ENCODE measurements at places on chromosomes 5 and 9.

DNA sequence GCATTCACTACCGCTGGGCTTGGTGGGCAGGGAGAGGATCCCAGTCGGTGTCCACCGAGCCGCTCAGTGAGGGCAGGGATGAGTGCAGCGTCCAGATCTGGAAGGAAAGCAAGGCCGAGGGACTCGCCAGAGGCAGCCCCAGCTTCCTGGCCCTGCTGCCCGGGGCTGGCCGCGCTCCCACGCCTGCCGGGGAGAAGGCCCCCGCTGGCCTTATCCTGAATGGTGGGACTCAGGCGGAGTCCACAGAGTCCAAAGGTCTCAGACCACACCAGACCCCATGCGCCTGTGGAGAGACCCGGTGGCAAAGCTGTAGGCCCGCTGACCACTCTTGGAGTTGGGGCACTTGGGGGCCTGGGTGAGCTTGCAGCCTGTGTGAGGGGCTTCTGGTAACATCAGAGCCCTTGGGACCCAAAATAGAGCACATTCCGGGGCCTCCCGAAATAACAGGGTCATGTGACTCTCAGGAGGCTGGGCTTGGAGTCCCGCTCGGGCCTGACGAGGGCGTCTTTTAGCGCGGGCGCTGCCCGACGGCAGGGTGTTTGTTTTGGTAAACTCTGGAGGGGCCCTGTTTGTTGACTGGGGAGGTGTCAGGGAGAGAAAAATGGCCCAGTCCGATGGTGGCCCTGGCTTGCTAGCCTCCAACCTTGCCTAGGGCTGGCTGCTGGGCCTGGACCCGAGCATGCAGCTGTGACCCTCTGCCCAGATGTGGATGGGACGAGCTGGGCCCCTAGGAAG is 2.8 kb downstream of the RXRA start:
- peak; percentile 76 for DNase-seq

DNA sequence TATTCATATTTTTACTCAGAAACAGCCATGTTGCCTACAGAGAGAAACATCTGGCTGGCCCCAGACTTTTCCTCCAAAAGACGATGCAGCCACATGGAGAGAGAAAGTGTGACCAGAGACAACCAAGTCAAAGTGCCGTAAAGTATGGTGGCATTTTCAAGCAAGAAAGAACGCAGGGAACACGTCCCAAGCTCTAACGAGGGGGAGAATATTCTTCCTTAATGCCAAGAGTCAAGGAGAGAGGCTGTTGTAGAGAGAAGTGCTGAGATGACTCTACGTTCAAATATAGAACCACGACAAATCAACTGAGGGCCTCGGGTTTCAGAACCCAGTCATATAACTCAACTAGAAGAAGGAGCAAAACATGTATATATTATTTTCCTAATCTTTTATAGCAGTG is 55.9 kb downstream of the FNBP1 start:
- no peak for DNase-seq

- peak; percentile 76 for DNase-seq
Measured at GRCh38 chr9:133935328-133936005, 56.7 kb downstream of the VAV2 start.

GRCh38 chr5:69052181-69052580 is 41.6 kb upstream of the SLC30A5 start:
- no peak for DNase-seq
